Natural killer cell (primary cell): ENCODE measurements at places on chromosomes 7 and 10. TPM values are rescaled to one million over a fixed set of nuclear protein-coding genes. Genes with fewer than 3 reads are reported as not detected.

- DNase-seq, result no peak
Observed at GRCh38 chr7:101179117-101179516, 976 bp downstream of the NAT16 start.

GRCh38 chr7:79563821-79564522, 110.5 kb upstream of the MAGI2 start:
- no peak for DNase-seq

- peak; percentile 68 for DNase-seq
Observed at GRCh38 chr10:110568055-110568735, 700 bp downstream of the SMC3 start.

GRCh38 chr7:2165610-2166594, 66.8 kb downstream of the MAD1L1 start:
- no peak for DNase-seq

DNA sequence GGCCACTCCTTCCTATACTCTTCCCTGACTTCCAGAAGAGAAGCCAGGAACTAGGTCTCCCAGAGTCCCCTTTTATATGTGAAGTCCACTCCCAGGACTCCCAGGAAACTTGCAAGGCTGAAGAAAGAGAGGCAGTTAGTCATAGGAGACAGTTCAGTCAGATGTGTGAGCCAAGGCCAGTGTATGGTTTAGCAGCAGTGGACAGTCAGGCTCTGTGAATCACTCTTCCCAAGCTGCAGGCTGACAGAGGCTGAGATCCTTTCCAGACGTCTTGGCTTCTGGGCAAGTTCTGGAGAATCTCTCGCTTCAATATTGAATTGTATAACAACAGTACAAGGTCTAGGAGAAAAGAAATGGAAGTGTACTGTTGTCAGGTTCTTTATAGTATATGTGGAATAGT, 26.9 kb downstream of the BLVRA start:
- DNase-seq, result no peak

- DNase-seq, result no peak
Observed at GRCh38 chr7:26441002-26441521, 149.4 kb downstream of the SNX10 start.

GRCh38 chr7:128785738-128786137, 6.0 kb upstream of the CCDC136 start:
- no peak for DNase-seq

GRCh38 chr10:8835453-8836167, 781.1 kb downstream of the GATA3 start:
- DNase-seq, result no peak

Gene LRRC17
- total RNA-seq, result not detected

Gene WEE2
- 0.16 TPM for total RNA-seq

Gene NCAPG2
- total RNA-seq, result 8.8 TPM

Gene ITIH5
- not detected for total RNA-seq

Gene KIF11
- 1.3 TPM for total RNA-seq
